ENCODE measurements at places on chromosomes 13 and 19.

DNA sequence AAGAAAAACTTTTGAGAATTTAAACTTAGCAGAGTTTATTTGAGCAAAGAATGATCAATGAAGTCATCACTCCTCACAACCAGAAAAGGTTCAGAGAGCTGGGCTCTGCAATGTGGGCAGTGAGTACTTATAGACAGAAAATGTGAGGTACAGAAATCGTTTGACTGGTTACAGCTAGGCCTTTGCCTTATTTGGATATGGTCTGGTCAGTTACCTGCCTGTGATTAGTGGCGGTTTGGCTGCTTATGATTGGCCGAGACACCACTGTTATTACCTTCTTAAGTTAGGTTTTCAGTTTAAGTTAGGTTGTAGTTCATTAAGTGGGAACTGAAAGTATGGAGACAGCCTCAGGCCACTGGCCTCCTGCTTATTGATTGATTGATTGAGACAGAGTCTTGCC lies 66.3 kb downstream of the DNAJC3 start:
- no peak for DNase-seq

- DNase-seq: no peak
Observed at GRCh38 chr19:34382471-34382870, 17.5 kb downstream of the GPI start.

DNA sequence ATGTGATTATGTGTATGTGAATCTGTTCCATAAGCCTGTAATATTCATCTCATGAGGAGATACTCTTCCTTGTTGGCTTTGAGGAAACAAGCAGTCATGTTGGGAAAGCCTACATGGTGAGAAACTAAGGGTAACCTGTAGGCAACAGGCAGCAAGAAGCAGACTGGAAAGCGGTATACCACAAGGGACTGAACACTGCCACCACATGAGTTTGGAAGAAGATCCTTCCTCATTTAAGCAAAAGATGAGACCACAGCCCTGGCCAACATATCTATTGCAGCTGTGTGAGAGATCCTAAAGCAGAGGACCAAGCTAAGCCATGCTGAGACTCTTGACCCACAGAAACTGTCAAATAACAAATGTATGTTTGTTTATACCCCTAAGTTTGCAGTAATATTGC lies 134.8 kb downstream of the B3GLCT start:
- no peak for DNase-seq

GRCh38 chr13:49585220-49586157 lies at the start of gene RCBTB1:
Gene RCBTB1 (minus strand): TSS chr13:49585558. CDS start chr13:49567279, 18,279 bp downstream.
- DNase-seq: peak; percentile 83

DNA sequence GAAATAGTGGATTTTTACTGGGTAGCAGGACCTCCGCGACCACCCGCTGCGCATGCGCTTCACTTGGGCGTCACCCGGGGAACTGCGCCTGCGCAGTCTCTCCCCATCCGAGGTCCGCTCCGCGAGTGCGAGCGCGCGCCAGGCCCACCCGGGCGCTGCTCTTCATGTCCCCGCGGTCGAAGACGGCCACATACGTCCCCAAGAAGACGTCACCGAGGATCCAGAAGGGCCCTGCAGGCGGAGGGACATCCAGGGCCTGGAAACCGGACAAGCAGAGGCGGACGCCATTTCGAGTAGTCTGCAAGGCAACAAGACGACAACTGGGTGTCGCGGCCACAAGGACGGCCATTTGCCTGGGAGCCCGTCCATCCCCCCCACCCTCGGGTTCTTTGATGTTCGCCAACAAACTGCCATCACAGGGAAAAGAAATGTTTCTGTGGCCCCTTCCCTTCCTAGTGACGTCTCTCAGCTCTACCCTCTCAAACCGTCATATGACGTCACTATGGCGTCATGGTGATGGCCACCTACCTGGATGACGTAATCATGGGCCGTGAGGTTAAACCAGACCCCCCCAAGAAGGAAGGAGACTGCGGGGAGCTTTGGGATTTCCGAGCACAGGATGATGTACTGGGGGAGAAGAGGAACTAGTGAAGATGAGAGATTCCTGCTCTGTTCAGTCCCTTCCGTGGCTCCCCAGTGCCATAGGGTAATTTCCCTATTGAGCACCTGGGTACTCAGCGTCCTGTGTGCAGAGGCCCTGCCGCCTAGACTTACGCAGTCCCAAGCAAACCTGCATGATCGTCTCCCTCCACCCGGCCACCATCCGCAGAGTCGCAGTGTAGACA lies 6.7 kb downstream of the NAPSA start:
- no peak for DNase-seq

Data from NCI-H526 treated with DMSO at 0.1 percent for 48 hours (cell line).